ENCODE measurements at places on chromosomes 7 and 10.

GRCh38 chr10:20267734-20268133 is 451.5 kb downstream of the PLXDC2 start:
- DNase-seq, result no peak

DNA sequence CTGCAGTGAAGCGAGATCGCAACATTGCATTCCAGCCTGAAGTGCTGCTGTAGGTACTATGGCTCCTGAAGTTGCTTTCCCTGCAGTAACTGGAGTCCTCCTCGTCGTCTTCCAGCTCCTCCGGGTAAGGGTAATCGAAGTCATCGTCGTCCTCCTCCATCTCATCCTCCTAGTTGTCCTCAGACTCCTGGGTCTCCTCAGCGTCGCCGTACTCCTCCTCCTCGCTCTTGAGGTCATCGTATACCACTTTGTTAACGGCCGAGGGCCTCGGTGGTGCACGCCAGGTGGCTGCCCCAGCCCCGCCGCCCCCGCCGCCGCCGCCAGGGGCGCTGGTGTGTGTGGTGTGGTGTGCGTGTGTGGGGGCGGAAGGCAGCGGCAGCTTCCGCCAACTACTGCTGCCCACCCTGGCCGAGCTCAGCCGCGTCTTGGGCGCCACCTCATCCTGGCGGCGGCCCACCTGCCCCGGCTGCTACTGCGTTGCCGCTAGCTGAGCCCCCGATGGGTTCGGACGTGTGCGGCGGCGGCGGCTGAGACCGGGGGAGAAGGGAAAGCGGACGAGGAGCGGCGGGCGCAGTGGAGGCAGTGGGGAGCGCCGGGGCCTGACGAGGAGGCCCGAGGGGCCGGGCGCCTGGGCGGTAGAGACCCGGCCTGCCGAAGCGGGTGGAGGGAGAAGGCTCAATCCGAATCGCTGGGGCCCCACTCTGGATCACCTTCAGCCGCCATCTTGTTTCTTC is 11.8 kb upstream of the ACBD5 start:
- no peak for DNase-seq

GRCh38 chr10:116015583-116016333 is 257.2 kb downstream of the GFRA1 start:
- no peak for DNase-seq

DNA sequence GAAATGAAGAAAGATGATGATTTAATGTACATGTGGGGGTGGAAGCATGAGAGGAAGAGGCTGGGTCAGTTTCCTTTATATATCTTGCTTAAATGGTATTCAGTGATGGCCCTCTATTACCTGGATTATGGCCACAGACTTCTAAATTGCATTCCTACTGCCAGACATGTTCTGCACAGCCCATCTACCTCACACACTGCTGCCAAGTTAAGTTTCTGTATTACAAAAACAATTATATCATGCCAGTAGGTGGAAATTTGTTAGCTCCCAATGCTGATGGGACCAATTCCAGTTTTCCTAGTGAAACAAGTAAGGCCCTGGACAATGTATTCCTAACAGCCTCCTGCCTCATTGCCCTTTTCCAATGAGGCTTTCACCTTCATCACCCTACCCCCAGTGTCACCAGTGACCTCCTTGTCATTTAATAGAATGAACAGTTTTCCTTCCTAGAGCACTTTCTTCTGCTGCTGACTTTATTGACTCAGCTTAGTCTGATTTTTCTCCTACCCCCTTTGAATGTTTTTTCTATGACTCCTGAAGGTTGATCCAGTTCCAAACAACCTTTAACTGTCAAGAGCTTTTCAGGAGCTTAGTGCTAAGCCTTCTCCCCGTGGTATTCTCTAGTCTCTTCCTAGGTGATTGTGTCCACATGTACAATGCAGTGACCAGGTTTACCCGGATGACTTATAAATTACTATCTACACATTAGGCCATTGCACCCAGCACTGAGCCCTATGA is 316.6 kb upstream of the ANKRD30A start:
- no peak for DNase-seq

- DNase-seq, result no peak
Observed at GRCh38 chr7:155378580-155378934, 79.4 kb upstream of the EN2 start.

- no peak for DNase-seq
Observed at GRCh38 chr7:1385086-1385808, 74.0 kb downstream of the MICALL2 start.

GRCh38 chr10:103458720-103459119 is at the start of gene CALHM1:
Gene CALHM1 (minus strand): TSS chr10:103458900. CDS start chr10:103458751, 149 bp downstream.
- no peak for DNase-seq

- no peak for DNase-seq
Observed at GRCh38 chr7:74051193-74051592, 23.2 kb downstream of the ELN start.

DNA sequence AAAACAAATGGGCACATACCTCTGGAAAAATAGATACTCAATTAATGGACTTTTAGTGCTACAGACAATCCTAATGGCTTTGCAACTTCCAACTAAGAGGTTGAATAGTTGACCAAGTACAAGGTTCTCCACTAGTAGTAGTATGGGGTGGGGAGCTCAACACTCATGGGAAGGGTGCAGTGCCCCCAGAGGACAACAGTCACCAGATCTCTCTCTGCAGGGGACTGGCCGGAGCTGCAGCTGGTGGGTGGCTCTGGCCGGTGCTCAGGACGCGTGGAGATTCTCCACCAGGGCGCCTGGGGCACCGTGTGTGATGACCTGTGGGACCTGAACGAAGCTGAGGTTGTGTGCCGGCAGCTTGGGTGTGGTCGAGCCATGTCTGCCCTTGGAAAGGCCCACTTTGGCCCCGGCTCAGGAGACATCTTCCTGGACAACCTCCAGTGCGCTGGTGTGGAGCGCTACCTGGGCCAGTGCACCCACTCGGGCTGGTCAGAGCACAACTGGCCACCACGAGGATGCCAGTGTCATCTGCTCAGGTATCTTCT is 68.1 kb downstream of the CUZD1 start:
- no peak for DNase-seq

DNA sequence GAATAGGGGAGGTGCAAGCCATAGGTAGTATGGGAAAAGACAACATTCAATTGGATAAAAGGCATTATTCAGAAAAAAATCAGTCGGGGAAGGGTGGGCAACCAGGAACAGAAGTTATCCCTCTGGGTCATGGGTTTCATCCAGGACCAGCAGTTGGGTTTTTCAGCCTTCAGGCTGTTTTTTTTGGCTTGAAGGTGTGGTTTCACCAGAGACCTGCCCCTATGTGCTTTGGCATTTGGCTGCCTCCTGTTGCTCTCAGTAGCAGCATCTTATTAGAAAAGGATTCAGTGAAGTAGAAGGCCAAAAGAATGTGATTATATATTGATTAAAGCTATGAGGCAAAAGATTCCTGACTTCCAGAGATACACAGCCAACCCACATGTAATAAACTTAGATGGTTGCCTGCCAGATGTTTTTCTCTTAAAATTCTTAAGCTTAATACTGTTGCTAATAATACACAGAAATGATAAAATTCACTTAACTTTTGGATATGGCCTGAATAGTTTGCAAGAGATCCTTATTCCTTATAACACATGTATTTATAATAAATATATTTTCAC is 251.7 kb upstream of the CSTF2T start:
- no peak for DNase-seq

DNA sequence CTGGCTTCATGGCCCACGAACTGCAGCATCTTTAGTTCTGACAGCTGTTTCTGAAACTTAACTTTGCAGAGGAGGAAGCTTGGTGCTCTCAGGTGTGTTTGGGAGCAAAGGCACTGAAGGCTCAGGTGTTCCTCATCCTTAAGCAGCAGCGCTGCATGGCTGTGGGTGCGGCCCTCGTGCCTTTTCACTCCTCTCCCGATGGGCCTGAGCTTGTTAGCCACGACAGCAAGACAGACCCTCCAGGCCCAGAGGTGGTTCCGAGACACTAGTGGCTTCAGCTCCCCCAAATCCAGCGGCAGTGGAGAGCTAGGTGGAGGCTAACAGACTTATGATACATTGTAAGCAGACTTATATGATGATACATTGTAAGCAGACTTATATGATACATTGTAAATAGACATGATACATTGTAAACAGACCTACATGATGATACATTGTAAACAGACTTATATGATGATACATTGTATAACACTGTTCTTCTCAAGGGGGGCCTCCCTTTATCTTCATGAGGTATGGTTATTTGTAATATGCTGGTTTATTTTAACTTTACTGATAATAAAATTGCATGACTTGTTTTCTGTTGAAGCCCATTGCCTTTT is 14.1 kb downstream of the PFKP start:
- DNase-seq, result no peak

DNA sequence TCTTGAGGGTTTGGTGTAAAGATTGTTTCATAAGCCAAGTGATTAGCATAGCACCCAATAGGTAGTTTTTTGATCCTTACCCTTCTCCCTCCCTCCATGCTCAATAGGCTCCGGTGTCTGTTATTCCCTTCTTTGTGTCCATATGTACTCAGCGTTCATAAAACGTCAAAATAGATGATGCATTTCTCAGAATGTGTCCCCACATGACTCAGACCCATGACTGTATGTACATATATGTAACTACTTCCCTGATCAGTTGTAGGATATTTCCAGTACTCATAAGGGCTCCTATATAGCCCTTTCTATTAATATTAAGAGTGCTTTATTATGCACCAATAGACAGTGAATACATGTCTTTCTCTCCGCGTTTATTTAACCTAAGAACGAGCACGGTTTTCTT is 466.9 kb downstream of the KIF20B start:
- no peak for DNase-seq

GRCh38 chr10:101330231-101330630 is 23.7 kb upstream of the BTRC start:
- DNase-seq, result no peak

DNA sequence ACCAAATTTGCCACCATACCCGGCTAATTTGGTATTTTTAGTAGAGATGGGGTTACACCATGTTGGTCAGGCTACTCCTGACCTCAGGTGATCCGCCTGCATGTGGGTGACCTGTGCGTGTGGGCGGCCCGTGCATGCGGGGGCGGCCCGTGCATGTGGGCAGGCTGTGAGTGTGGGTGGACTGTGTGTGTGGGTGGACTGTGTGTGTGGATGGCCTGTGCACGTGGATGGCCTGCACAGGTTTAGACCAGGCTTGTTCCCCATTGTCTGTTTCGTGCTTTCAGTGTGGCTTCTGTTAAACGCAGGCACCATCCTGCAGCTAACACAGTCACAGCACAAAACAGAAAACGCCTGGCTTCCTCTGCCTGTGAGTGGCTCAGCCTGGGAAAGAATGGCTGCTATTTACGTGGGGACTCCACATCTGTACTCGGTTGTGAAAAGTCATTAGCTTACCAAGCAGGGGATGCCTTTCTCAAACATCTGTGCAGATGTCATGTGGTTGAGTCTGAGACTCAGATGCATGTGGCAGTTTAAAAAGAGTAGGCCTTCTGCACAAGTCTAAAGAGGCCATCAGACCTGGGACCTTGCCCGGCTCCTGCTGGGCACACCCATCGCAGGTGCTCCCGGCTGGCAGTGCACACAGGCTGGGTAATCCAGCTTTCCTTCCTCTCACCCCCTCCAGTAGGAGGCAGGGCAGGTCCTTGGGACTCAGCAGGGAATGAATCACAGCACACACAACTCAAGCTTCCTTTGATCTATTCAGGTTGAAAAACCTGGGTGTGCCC is 91.6 kb downstream of the COBL start:
- no peak for DNase-seq

- no peak for DNase-seq
Observed at GRCh38 chr7:158029509-158029908, 558.1 kb downstream of the PTPRN2 start.

GRCh38 chr7:44280636-44280992 is 44.8 kb downstream of the CAMK2B start:
- no peak for DNase-seq

DNA sequence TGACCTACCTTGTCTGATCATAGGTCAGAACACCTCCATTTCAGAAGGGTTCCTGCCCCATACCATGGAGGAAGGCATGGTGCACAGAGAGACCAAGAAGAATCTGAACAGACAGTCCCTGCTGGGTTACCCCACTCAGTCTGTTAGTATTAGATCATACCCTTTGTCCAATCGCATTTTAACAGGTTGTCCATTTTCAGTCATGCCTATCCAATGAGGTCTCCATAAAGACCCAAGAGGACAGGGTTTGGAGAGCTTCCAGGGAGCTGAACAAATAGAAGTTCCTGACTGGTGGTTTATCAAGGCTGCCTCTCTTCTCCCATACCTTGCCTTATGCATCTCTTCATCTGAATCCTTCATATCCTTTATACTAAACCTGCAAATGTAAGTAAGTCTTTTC is 21.2 kb upstream of the SLC16A12 start:
- DNase-seq, result no peak

GRCh38 chr10:70197235-70197945 is 27.1 kb upstream of the SAR1A start:
- DNase-seq, result no peak

DNA sequence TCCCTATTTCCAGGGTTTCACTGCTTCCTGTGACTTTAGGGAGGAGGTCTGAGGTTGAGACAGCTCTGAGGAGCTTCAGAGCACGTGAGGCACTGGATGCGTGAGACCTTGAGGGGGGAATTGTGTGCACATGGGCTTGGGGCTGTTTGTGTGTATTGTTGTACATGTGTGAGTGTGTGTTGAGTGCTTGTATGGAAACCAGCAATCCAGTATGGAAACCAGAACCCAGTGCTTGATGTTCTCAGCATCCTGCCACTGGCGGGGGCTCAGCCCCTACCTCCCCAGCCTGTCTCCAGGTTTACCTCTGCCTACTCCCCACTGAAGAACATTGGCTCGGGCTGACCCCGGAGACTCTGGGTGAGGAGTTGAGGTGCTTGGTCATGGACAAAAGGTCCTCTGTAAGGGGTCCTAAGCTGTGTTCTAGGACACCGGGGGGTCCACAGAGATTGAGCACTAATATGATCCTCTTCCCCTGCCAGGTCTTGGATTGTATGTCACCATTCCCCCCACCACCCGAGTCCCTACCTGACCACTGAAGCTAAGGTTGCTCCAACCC is 20.8 kb downstream of the SFTPD start:
- DNase-seq, result no peak

DNA sequence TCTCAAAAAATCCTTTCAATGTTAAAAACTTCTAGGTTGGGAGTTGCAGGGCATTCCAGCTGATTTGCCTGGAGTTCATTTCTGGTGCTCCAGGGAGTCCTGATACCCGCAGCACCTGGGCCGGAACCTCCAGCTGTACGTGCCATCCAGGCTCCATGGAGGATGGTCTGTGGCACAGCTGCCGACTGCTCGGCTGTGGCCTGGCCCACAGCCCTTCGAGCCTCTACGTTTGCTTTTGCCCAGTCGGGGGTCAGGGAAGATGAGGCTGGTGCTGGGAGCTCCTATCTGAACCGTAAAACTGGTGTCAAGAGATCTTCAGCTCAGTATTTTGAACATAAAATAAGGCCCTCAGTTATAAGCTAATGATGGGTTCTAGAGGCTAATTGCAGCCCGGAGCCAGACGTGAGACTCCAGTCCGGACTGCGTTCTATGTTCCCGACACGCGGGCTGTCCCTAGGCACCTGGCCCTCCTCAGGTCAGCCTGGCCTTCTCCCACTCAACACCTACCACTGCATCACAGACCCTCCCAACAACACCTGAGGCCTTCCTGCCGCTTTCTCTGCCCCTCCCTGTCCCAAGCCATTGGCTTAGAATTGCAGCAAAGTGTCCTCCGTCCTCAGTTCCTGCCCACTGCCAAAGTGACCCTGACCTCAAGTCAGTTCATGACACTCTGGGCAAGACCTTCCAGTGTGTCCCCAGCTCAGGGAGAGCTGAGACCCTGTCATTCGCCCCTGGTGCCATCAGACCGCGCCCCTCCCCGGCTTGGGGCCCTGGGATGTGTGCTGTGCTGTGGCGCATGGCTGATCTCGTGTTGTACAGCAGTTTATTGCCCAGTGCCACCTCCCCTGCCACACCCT is 64.2 kb upstream of the DNAJB6 start:
- no peak for DNase-seq

- DNase-seq, result no peak
Observed at GRCh38 chr10:85151506-85151905, 823.1 kb downstream of the CCSER2 start.
